ENCODE measurements at places on chromosomes 3 and 15.

- no peak for DNase-seq
These were observed 98.9 kb upstream of the PIAS1 start for GRCh38 chr15:67955252-67955651.

DNA sequence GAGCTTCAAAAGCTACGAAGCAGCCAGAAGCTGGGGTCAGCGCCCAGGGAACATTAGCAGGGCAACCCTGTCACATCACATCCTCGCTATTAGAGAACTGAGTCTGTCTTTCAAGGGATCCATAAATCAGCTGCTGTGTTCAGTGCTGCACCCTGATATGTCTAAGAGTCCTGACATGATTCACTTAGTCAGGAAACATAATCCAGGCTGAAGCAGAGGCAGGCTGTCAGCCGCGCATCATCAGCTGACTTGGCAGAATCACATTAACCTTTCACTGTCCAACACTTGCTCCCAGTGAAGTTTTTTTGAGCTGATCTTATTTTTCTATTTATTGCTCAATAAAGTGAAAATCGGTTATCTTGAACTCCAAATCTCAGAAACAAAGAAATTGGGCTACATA lies 23.5 kb downstream of the MYH15 start:
- peak; percentile 54 for DNase-seq

DNA sequence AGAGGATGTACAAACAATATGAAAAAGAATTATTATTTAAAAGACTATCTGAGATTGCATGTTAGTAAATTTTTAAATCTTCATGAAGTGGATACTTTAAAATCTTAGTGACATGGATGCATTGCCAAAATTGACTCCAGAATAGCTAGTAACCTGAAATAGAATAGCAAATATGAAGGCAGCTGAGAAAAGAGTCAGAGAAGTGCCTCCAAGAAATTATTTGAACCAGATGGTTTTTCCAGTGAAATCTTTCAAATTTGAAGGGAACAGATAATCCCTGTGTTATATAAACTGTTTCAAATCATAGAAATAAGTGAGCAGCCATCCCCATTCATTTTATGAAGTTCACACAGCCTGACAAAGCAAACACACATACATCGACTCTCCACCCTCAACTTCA lies 29.6 kb downstream of the FSIP1 start:
- no peak for DNase-seq

GRCh38 chr3:46482632-46483350 lies 15.0 kb upstream of the RTP3 start:
- no peak for DNase-seq

- peak; percentile 85 for DNase-seq
These were observed 130.5 kb upstream of the EIF1B start for GRCh38 chr3:40179016-40179415.

- peak; percentile 83 for DNase-seq
These were observed at the start of gene EPM2AIP1 for GRCh38 chr3:36992806-36993325. Gene EPM2AIP1, minus strand, starts transcription at chr3:36993131. Its CDS starts 54 bp downstream, at chr3:36993077.

DNA sequence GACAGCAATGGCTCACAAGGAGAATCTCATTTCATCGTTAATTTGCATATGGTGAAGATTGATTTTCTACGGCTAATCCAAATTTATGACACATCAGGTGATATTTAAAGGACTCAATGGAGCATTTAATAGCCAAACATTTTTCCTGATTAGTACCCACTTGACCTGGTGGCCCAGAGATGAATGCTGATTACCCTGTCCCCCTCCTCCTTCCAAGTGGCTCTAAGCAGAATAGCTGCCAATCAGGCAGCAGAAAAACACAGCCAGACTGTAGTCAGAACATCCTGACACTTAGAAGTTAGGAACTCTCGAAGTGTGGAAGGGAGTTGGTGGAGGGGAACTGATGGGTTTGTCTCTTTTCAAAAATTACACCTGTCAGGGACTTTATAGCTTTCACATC lies 302.5 kb downstream of the ZNF621 start:
- no peak for DNase-seq

DNA sequence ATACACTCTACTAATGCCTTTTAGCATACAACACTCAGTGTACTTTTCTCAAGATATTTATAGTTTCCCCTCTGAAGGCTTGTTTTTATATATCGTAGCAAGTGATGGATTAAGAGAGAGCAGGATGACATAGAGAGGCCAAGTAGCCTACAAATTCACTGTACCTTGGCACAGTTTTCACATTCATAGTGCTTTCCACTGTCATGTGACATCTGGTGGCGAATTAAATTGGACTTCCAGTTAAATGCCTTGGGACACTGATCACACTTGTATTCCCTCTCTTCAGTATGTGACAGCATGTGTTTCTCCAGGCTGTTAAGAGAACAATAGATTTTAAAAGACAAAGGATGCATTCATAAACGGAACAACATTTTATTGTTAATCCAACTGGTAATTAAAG lies 541.1 kb downstream of the MECOM start:
- no peak for DNase-seq

- peak; percentile 72 for DNase-seq
These were observed 2.3 kb downstream of the BBX start for GRCh38 chr3:107524841-107525643.

DNA sequence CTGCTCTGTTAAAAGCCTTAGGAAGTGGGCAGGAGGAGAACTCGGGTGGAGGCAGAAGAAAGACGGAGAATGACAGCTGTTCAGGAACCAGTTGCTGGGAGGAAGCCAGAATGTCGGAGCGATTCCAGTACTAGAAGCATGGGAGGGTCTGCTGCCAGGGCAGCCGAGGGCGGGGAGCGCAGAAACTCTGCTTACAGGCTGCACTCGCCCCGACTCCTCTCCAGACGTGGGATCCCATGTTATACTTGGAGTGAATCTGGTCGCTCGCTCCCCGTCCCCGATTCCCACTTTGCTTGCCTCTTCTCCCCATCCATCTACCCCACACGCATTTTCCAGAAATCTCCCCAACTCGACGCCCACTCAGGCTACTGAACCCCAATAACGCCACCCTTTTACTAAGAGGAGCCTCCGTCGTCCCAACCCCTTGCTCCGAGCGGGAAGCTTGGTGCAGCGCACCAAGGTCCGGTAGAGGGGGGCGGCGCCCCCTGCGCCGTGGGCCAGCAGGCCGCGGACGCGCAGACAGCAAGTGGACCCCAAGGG lies 665 bp downstream of the GATM start:
- DNase-seq, result peak; percentile 66

GRCh38 chr3:156814295-156814694 lies 11.9 kb upstream of the LEKR1 start:
- no peak for DNase-seq

DNA sequence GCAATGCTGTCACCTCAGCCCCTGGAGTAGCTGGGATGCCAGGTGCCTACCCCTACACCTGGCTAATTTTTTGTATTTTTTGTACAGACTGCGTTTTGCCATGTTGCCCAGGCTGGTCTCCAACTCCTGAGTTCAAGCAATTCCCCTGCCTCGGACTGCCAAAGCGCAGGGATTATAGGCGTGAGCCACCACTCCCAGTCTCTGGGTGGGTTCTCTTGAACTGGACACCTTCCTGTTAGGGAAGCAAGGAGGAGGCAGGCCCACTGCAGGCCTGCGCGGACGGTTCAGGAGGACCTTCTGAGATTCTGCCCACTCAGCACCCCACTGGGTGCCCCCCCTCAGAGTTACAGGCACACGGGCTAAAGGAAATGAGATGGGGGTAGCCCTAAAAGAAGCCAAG lies 73.8 kb upstream of the HERC1 start:
- DNase-seq, result no peak

GRCh38 chr3:155560135-155560534 lies 184.7 kb downstream of the PLCH1 start:
- no peak for DNase-seq

DNA sequence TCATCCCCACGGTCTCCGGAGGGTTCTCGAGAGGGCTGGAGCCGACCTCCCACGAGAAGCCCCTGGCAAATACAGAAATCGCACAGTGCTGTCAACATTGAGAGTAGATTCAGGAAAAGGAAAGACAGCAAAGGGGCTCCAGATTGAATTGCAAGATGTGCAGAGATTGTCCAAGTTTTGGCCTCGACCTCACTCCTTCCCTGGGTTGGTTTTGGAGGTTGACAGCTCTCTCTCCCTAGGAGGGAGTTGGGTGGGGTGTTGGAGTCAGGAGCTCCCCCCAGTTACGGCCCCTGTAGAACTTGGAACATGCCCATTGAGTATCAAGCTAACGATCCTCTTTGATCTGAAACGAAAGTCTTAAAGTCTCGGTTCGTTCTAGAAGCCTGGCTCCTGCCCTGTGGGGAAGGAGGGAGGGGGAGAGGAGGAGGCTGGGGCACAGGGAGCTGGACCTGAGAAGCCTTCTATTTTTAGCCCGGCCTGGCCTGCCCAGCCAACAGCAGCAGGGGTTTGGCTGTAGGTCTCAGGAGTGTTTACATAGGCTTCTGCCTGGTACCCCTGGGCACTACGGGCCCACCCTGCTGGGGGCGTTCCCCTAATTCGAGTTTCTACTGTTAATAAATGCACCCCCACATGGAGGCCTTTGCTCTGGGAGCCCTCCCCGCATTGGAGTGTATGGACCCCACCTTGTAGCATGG lies 672 bp upstream of the KY start:
- no peak for DNase-seq

GRCh38 chr15:94671858-94672532 lies 440.6 kb downstream of the MCTP2 start:
- peak; percentile 31 for DNase-seq

- no peak for DNase-seq
These were observed 69.4 kb downstream of the TFRC start for GRCh38 chr3:196012481-196012880.

GRCh38 chr3:24351779-24352469 lies 142.7 kb downstream of the THRB start:
- no peak for DNase-seq

GRCh38 chr15:98286831-98287230 lies 326.3 kb downstream of the ARRDC4 start:
- DNase-seq, result no peak

DNA sequence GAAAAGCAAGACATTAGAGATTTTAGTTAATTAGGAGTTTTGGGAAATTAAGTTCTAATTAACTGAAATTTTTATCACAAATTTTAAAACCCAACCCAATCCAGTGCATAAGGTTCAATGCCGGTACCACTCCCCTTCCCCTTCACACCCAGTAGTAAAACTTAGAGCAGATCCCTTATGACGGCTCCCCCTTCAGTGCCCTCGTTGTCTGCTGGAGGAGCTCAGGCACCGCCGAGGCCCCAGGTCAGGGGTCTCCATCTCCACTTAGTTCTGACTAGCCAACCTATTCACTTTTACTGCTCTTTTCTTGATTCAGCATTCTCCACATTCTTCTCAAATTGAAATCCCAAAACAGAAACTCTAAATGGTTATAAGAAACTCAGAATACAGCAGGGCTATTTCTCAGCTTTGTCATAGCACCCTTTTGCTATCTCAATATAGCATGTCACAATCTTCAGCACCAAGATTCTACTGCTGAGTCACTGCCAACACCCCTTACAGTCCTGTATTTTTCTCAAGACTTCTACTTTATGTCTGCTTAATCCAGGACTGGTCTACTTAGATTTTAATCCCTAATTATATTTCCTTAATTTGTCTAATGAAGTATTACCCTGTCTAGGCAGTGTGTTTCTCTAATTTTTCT lies 39.8 kb downstream of the TUBGCP4 start:
- no peak for DNase-seq
